ENCODE measurements at places on chromosomes 2 and 18.
A peak's percentile ranks its signal among the peaks of the same experiment; 100 is the strongest.

- no peak for DNase-seq
These were observed 154.3 kb upstream of the DOCK10 start for GRCh38 chr2:225196579-225196978.

DNA sequence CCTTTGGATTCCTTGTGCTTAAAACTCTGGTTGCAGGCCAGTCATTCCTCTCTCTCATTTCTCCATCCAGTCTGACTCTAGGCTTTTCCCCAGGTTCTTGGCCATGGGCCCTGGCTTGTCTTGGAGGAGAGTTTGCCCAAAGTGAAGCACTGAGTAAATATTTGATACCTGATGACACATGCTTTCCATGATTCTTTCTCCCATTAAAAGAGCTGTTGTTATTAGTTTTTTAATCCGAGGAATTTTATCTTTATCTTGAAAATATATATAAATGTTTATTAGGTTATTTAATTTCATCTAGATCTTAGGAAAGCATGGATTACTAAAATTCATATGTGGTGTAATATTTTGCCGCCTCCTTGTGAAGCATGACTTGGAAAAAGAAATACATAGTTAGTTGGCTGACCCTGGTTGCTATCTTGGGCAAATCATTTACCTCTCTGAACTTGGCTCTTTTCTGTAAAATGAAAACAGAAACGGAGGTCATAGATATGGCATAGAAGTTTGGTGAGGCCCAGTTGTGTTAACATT, 650.1 kb downstream of the SLC4A3 start:
- DNase-seq, result no peak

- DNase-seq, result no peak
These were observed 148.5 kb downstream of the PPP1R1C start for GRCh38 chr2:182134201-182134600.

DNA sequence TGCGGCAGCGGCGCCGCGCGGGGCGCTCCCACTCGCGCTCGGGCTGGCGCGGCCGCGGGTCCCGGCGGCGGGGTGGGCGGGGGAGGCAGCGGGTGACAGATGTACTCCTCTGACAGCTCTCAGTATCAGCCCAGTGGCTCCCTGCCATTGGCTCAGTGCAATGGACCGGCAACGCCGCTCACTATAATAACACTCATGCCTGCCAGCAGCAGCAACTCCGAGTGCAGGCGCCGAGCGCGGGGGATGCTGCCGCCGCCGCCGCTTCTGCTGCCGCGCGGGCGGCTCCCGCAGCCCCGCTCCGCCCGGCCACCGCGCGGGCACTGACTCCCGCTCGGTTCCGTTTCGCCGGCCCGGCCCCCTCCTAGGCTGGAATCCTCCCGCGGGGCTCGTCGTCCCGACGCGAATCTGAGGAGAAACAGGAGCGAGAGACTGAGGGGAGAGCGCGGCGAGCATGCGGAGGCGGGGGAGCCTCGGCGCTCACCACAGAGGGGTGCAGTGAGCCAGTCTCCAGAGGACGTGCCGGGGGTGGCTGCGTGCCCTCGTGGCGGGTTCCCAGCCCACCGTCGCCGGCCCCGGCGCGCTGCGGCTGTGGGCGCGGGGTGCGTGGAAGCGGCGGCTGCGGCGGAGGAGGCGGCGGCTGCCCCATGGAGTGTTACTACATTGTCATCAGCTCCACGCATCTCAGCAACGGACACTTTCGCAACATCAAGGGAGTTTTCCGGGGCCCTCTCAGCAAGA, at the start of gene ZNF804A:
TSS of gene ZNF804A (plus strand) at position 214 of the 738 bp plus-strand sequence. CDS start at position 645, 431 bp downstream.
- no peak for DNase-seq

DNA sequence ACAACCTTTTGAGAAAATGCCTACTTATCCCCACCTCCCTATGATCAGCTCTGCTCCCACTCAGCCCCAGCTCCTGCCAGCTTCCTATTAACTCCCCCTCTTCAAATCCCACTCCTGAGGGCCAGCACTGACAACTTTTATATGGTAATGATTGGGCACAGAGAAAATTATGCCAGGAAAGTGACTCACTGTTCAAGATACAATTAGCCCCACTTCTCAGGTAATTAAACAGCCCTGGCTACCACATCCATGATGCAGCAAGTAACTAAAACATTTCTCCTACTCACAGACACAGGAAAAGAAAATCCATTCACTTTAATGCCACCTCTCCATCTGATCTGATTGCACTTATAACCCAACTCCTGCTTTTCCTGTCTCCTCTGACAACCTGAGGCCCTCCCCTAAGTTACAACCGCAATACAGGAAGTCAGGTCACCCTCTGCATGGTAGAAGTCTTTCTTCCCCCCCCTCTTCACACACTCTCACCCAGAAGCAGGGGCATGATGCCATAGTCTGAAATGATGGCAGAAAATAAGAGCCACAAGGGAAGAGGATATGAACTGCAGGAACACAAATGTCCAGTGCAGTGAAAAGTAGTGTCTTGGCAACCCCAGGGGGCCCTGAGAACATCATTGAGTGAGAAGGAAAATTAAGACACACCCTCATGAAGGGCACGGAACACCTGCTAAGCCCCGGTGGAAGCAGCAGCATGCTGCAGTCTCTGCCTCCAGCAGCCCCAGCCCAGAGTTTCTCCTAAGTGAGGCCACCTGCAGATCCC, 54.4 kb downstream of the STK39 start:
- no peak for DNase-seq

DNA sequence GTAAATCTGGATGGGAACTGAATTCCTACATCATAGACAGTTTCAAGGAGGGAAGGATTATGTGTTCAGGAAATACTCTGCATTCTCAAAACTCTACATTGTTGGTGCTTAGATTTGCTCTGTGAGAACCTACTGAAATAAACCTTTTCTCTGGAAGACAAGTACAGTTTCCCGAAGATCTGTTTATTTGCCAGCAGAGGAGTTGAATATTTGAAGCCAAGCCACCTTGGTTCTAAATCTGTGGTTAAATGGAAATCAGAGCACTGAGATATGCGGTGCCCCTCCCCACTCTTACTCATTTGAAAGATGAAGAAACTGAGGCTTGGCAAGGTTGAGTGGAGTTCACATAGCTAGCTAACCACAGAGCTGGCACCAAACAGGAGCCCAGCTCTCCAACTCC, 146.3 kb upstream of the CTAGE1 start:
- DNase-seq, result no peak

GRCh38 chr2:186575856-186576255, 14.0 kb upstream of the ITGAV start:
- no peak for DNase-seq

DNA sequence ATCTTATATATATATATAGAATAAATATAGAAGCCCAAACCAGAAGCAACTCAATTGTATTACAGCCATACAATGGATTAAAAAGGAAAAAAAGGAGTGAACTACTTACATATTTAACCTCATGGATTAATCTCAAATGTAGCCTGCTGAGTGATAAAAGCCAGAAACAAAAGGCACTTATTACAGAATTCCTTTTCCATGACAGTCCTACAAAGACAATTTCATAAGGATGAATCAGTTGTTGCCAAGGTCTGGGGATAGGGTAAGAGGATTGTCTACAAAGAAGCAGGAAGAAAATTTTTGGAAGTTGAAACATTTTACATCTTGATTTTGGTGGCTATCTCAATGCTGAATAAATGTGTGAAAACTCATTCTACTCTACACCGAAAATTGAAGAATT, 103.9 kb upstream of the DCC start:
- DNase-seq, result no peak

DNA sequence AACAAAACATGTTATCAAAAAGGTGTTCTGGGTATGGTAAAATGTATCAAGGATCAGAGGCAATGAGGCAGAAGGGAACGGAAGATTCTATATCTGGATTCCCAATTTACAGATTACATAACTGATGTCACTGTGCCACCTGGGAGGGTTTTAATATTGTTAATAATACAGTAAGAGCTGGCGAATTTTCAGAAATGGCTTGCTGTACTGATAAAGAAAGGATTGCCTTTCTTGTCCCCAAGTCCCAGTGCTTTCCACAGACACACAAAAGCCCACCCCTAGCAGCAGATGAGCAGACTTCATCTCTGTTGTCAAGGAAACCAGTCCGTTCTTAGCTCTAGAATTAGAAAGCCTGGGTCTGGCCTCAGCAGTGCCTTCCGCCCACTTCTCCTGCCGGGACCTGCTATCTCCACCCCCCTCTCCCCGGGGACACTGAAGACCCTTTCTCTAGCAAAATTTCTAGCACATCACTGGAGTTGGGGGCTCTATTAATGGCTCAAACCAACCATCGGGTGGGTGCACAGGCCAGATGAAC, 34.3 kb downstream of the ADD2 start:
- no peak for DNase-seq

DNA sequence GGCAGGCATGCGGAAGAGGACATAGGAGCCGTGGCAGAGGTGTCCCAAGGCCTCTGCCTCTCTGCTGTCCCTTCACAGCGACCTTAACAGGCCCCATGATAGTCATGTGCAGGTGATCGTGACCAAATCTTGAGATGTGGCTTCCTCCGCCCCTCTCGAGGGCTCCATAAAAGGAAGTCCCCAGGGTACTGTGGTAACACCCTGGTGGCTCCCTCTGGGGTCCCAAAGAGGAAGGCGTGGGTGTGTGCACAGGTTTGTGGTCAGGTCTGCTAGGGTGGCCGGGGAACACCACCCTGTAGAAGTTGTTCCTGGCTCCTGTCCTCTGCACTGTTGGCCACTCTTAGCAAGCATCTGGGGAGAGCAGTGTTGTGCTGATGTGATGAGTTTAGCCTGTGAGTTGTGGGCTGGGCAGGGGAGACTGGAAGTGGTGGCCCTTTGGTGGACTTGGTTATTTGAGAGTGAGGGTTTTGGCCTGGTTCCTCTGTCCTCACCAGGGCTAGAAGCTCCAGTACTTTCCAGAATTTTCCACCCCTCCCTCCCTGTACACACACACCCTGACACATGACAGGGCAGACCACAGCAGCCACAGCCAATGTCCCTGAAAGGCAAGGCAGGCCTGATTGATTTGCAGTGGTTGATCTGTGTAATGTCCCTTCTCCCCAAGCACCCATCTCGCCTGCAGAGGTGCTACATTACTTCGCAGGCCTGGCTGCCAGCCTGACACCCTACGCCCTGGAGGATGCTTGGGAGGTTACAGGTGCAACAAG, 68.9 kb upstream of the BOD1L2 start:
- DNase-seq, result no peak

- DNase-seq, result peak; percentile 94
These were observed 145.3 kb downstream of the C1D start for GRCh38 chr2:67917332-67918054.

GRCh38 chr2:101204400-101205115, 48.1 kb upstream of the CNOT11 start:
- DNase-seq, result no peak

DNA sequence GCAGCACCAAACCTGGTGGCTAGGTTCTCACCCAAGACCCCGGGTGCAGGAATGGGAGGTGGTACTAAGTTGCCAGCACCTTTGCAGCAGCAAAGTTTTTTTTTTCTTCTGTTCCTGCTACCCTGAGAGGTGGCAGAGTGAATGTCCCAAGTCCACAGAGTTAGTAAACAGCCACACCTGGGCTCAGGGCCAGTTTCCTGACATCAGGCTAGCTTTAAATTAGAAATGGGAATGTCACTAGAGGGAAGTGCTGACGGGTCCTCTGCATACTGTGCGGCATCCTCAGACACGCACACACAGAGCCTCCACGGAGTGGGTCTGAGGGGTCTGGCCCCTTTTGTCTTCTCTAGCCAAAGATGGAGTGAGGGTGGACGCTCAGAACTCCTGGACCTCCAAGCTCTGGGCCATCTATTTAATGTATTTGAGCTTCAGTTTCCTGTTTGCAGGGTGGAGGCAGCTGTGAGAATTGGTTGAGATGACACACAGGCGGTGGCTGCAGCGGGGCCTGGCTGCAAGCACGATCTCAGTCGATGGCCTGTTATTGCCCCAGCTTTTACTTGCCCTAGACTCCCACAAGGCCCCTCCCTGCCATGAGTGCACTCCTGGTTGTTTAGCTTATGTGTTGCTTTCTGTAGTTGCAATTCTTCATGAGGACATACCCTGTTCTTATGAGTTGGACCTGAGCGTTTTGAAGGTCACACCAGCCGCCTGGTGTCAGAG, 751.4 kb upstream of the HS6ST1 start:
- no peak for DNase-seq

DNA sequence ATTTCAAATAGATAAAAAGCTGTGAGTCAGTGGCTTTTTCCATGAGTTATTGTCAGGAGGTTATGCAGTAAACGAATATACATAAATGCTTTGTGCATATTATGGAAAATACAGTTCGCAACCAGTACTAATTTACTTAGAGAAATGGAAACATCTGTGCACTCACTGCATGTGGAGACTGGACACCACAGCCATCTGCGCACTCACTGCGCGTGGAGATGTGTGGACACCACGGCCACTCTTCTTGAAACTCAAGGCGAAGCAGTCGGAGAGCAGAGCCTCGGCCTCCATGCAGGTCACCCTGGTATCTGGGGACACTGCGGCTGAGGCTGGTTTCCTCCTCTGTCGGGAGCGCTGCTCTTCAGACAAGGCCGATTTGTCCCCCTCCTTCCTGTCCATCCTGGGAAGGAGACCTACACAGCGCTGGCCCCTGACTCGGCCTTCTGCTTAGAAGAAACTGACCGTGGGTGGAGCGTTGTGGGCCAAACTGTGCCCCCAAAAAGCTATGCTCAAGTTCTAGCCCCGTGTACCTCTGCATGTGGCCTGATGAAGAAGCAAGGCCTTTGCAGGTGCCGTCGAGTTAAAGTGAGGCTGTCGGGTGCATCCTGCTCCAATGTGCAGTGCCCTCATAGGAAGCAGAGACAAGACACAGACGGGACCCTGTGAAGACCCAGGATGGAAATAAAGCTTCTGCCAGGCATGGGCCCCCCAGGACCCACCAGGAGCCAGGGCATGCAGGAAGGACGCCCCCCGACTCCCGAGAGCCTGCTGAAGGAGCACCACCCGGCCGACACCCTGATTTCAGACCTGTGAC, 88.0 kb downstream of the TPO start:
- no peak for DNase-seq

GRCh38 chr2:242063436-242063835, 193.9 kb downstream of the RTP5 start:
- DNase-seq, result no peak

- DNase-seq, result peak; percentile 45
These were observed 82.8 kb upstream of the SEC11C start for GRCh38 chr18:59056706-59057492.

- peak; percentile 42 for DNase-seq
These were observed 51.9 kb upstream of the SPTBN1 start for GRCh38 chr2:54404270-54404669.

DNA sequence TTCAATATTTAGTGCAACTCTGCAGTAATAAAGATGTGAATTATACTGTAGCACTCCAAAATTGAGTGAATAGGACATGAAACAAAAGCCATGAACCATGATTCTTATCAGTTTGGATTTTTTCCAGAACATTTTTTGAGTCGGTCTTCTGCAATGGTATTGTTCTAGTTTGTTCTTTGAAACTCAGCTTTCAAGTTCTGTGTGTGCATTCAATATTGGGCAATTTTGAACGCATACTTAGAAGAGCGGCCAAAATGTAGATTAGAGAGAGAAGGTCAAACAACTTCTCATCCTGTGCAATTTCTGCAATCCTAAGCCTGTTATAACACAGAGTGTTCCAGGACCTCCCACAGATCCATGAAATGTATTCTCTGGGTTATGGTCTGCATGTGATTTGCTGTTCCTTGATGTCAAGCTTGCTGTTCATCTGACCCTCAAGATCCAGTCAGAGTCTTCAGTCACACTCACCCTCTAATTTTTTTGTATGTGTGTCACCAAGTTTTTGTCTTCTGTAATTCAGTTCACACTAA, 48.3 kb downstream of the TSPYL6 start:
- no peak for DNase-seq
